ENCODE measurements at places on chromosomes 6 and 20. TPM values are rescaled to one million over a fixed set of nuclear protein-coding genes. Genes with fewer than 3 reads are reported as not detected.

DNA sequence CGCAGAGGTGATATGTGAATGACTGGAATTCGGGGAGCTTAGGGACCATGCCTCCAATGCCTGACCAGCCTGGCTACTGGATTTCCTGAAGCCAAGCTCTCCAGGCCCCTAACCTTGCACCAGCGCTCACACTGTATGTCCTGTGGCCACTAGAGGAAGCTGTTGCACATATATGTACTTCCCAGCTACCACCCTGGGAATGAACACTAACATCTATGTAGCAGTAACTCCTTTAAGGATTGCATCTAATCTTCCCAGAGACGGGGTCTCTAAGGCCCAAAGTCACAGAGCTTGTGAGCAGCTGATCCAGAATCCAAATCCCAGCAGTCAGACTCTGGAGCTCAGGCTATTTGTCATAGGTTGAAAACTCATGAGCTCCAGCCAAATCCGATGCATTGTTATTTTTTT, 20.4 kb upstream of the BPIFB1 start:
- DNase-seq: peak; percentile 70

Gene UBE3D
- 12.6 TPM for total RNA-seq

DNA sequence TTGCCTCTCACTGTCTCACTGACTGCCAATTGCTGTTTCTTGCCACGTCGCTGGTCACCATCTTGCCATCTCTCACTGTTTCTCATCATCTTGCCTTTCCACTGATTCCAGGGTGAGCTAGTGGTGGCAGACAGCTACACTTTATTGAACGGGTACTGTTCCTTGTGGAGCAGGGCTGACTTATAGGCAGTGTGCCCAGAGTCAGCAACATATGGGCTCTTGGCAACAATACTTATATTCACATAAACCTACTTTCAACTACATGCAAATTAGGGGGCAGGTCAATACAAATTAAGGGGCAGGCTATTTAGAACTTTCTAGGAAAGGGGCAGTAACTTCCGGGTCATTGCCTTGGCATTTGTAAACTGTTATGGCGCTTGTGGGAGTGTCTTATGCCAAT, 186.2 kb upstream of the SYNDIG1 start:
- no peak for DNase-seq

Gene TCF21
- total RNA-seq: 0.31 TPM

DNA sequence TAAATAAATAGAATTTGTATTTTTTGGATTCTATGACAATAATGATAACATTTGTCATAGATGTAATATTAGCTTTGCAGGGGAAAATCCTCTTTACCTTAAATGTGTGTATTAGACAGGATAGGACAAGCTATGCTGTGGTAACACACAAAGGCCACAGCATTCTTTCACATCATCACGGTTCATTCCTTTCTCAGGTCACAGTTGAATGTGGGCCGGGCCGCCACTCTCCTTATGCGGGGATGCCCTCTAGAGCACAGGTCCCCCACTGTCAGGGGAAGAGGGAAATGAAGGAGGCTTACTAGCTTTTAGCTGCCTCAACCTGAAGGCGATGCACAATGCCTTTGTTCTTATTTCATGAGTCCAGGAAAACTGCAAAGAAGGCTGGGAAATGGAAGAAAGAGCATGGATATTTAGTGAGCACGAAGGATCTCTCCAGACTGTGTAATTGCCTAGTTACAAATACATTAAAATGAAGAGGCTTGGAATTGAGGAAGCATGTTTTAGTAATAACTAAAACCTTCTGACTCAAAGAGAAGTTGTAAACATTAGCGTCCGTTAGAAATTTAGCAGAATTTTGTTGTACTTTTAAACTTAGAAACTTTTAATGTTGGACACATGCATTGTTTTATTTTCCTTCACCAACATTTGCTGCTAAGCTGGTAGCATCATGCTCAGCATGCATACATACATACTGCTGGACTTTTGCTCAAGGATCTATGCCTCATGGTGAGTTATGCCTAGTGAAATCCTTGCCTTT, 248.9 kb upstream of the FOXQ1 start:
- no peak for DNase-seq

Gene CCN2
- total RNA-seq: 57.3 TPM

- DNase-seq: no peak
These were observed 71.8 kb downstream of the SAMD3 start for GRCh38 chr6:130150906-130151305.

- DNase-seq: no peak
These were observed 39.8 kb downstream of the CD164 start for GRCh38 chr6:109342506-109342905.
